ENCODE measurements at places on chromosomes 4 and X.
A peak's percentile ranks its signal among the peaks of the same experiment; 100 is the strongest.

DNA sequence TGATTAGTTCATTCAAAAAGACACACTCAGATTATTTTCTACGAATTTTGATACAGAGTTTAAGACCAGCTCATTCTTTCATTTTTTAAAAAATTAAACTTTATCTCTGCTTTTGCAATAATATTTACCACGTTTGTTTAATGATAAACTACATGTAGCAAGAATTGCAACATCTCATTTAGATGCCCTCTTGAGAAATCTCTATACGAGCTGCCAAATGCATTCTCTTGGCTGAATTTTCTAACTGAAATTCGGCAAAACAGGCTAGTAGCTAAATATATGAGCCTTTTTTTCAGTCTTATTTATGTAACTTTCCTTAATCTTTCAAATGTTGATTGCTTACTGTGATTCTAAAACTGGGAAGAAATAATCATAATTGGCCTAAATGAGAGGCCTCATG lies 2.1 kb upstream of the GC start:
- no peak for DNase-seq

GRCh38 chr4:77450006-77450405 lies 155.6 kb upstream of the CXCL13 start:
- DNase-seq: no peak

GRCh38 chr4:52091801-52092200 lies 40.7 kb downstream of the SPATA18 start:
- DNase-seq: no peak

- no peak for DNase-seq
These were observed 90.3 kb upstream of the TMEM150C start for GRCh38 chr4:82652062-82652461.

DNA sequence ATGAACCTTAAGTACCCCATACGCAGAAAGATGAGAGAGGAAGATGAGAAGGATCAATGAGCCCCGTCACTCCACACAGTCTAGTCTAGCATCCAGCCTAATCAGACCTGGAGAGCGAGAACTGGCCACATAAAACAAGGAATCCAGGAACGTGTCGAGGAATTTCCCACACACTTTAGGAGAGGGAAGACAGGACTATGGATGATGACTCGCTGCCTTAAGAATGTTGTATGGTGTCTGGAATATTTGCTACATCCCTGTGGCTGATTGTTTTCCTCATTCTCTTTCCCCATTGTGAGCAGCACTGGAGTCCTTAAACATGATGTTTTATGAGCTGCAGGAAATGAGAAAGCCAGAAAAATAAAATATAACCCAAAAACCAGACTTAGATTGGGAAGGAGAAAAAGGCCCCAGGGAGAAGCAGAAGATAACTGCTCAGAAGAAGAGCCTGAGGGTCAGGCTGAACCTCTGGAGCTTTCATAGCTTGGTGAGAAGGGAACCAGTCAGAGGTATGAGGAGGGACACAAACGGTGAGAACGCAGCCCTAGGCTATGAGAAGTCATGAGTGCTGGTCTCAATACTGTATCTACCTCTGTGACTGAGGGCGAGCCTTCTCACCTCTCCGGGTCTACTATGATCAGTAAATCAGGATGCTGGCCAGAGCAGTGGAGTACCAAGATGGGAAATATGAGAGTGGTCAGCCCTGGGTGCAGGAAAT lies 139.5 kb upstream of the NOCT start:
- peak; percentile 91 for DNase-seq

DNA sequence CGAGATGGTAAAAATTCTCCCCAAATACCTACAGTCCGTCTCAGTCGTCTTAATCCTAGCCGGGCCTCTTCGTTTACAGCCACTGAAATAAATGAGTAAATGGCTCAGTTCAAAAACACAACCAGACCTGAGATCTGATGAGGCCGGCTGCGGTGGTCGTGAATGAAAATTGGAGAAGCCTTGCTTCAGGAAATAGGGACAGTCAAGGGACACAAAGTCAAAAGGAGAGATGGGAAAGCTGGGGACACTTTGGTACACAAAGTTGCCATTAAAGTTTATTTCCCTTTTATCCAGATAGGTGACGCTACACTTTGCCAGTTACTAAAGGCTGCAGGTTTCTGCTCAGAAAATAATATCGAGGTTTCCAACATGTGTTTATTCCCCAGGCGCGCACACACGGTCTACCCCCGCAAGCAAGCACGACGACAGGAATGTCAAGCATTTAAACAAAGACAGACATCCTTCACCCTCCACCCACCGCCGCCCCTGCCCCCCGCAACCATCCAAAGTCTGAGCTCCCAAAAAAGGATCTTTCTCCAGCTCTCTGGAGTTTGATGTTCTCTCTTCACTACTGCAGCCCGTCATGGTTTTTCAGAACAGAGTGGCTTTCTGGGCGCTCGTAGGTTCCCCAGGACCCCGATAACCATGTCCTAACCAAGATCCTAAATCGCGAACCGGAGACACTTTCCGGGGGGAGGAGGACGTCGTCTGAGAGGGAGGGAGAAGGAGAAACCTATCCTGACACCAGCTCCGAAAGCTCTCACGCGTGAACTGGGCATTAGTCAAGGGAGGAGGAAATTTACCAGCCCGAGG lies 1.3 kb upstream of the PCDH7 start:
- DNase-seq: peak; percentile 67

GRCh38 chrX:54397113-54397512 lies 39.3 kb upstream of the WNK3 start:
- DNase-seq: no peak

DNA sequence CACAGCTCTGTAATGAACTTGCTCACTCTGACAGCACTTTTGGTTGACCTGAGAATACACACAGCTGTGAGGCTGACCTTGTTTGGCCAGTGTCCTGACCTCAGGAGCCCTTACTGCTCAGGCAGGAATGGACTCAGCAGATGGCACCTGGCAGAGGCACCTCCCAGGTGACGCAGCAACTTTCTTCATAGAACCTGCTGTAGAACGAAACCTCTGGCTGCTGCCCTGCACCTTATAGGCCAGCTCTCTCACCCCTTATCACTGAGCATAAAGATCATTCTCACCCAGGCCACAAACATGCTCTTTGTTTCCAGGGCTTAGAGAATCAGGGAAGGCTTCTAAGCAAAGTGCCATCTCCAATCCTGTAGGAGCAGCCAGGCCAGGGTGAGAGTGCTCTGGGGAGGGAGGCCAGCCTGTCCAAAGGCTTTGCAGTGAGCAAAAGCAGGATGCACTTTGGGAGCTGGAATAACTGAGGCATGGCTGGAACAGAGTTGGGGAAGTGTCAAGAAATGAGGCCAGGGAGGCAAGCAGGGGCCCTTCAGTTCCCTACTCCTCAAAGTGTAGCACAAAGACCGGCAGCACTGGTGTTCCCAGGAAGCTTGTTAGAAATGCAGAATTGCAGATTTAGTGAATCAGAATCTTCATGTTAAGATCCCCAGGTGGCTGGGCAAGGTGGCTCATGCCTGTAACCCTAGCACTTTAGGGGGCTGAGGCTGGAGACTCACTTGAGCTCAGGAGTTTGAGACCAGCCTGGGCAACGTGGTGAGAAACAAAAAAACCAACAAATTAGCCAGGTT lies 13.3 kb upstream of the CENPU start:
- DNase-seq: peak; percentile 42

DNA sequence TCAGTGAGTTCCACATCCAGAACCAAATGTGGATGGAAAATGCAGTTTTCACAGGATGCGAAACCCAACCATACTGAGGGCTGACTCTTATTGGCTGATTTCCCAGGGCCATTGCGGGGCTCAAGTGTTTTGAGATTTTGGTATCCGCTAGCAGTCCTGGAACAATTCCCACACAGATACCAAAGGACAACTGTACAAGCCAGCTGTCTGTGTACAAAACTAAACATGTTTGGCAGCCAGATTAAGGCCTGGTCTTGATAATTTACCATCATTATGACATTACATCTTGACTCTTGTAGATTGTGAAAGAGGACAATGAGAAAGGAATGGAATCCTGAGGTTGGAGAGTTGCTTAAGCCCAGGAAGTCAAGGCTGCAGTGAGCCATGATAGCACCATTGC lies 121.9 kb downstream of the DKK2 start:
- no peak for DNase-seq

- peak; percentile 75 for DNase-seq
These were observed 595.1 kb downstream of the RAB28 start for GRCh38 chr4:12889054-12889453.

DNA sequence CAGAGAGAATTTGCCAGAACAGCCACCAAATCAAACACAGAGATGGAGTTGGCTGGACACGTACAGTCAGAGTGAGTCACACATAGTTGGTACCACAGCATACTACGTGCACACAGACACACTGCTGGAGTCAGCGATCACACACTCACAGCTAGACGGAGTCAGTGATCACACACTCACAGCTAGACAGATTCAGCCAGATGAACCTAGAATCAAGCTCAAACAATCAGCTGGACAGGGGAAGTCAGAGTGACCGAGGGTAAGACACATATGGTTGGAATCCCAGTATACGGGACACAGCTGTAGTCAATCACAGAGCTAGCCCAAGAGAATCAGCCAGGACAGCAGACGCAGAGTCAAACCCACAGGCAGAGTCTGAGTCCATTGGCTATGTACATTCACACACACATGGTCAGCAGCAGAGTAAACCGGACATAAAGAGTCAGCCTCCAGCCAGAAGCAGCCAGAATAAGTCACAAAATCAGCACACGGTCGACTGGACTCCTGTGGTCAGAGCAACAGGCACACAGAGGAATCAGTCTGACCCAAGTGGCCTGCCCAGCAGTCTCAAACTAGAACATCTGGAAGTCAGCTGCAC lies 4.6 kb downstream of the SLC38A5 start:
- DNase-seq: no peak

- DNase-seq: no peak
These were observed 41.0 kb downstream of the TFDP3 start for GRCh38 chrX:133177202-133177601.

DNA sequence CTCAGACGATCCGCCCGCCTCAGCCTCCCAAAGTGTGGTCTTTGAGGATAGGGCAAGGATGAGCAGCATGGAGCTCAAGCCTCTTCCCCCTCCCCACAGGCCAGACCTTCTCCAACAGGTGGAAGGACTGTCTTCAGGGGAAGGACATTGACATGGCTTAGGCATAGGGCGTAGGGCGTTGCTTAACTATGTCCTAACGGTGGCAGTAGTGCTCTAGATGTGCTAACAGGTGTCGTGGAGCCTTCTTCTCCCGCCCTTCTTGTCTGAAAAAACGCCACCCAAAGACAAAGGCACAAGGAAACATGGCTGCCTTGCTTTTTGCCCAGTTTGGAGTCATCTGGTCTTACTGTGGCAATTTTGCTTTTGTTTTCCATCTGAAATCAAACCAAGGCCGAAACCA lies 219.8 kb downstream of the OR13H1 start:
- peak; percentile 9 for DNase-seq

- no peak for DNase-seq
These were observed 48.3 kb upstream of the HPGDS start for GRCh38 chr4:94390804-94391410.

GRCh38 chr4:77861495-77861894 lies 1.1 kb upstream of the MRPL1 start:
- DNase-seq: peak; percentile 4

GRCh38 chrX:2317527-2318055 lies 183.2 kb downstream of the DHRSX start:
- no peak for DNase-seq

DNA sequence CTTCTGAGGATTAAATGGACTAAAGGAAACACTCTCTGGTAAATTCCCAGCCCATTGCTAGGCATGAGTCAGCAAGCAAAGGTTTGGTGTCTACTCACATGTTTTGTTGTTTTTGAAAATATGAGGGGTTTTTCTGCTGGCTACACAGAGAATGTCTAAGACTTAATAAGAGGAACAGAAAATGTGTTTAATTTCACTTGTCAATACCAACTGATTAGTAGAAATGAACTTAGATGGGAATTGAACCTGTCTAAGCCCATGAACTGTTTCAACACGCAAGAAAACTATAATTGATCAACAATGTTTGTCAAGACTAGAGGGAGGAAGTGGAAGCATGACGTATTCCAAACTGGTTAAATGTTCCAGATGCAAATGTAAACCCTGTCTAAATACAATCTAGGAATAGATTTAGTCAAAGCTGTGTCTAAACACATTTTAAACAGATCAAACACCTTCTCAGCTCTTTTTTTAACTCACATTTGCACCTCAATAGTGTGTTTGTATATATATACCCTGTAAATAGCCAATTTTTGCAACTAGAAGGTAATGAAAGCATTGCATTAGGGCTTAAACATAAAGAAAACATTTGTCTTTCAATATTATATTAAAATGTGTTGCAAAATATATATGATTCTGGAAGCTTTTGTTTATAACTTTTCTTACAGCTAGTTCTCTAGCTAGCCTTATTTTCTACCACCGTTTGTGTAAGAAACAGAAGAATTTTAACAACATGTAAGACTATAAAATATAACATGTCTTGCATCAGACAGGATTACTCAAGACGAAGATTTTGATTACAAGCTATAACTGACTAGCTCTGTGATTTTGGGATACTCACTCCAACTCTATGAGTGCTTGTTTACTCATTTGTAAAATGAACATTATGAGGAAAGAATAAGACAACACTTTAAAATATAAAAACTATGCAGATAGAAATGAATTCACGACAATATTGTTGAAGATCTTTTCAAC lies 607.8 kb downstream of the FSTL5 start:
- no peak for DNase-seq

- DNase-seq: no peak
These were observed 672 bp downstream of the TCEAL3 start for GRCh38 chrX:103608306-103608963.

GRCh38 chrX:9227276-9227675 lies 193.3 kb upstream of the FAM9B start:
- DNase-seq: no peak

DNA sequence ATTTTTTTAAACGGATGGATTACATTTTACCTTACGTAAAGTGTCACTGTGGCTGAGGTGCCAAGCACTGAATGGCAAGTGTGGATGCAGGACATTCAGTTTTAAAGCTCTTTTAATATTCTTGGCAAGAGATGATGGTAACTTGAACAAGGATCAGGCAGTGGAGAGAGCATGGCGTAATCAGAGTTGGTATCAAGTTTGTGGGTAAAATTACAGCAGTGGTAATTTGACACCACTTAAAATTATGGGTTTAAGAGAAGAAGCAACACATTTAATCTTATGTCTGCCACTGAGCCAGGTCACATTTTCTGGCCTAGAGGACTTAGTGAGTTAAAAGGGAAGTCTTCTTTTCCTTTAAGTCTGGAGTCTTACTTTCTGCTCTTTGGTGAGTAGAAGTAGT lies 100.5 kb downstream of the NAA11 start:
- no peak for DNase-seq

GRCh38 chr4:136867465-136867864 lies 664.8 kb downstream of the PCDH18 start:
- peak; percentile 23 for DNase-seq

- DNase-seq: no peak
These were observed 926 bp downstream of the NDP start for GRCh38 chrX:43971966-43972961.

DNA sequence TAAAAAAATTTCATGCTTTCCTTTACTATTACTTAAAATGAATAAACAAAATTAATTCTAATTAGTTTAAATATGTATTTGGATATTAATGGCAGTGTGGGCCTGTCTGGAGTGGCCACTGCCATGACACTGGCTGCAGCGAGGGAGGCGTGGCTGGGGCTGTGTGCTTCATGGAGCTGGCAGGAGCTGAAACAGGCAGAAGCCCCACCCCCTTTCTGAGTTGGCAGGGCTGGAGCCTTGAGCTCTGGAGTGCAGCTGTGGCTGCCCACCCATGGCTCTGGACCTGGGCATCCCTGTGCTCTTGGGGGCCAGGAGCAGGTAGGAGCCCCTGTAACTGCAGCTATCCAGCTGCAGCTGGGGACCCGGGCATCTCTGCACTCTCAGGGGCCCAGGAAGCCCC lies 8.2 kb upstream of the HSD17B11 start:
- DNase-seq: no peak

- DNase-seq: peak; percentile 61
These were observed 56.4 kb upstream of the NWD2 start for GRCh38 chr4:37188100-37188499.

Measured in mesendoderm (in vitro differentiated cells).